Activated CD8-positive, alpha-beta memory T cell treated with anti-CD3 and anti-CD28 coated beads, Interleukin-2, amount 50 U/mL, for 4 hours (primary cell): ENCODE measurements at places on chromosomes 2 and 18.

DNA sequence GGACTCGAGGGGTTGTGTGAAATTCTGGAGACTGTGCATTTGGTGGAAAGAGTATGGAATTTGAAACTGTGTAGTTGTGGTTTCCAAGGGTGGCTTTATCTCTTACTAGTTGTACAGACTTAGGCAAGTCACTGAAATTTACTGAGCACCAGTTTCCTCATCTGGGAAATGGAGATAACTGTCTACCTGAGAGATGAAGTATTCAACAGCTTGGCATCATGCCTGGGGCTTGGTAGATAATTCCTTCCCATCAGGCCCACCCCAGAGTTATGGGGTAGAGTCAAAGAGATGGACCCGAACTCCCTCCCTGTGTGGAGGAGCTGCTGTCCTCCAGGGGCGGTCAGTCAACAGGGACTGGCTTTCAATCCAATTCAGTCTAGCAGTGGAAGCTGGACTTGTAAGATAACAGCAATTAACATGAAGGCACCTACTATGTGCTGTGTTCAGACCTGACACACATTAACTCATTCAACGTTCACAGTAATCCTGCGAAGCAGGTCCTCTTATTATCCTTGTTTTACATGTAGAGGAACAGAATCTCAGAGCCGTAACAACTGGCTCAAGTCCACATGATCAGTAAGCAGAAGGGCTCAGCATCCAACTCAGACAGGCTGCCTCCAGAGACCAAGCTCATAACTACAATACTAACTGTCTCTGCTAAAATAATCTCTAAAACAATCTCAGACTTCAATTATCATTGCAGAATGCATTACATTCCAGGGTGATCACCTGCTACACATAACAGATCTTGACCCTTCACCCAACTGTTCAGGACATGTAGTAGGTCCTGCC is 432.1 kb downstream of the LPIN1 start:
- DNase-seq = no peak

GRCh38 chr2:100365434-100365833 is 43.1 kb upstream of the LONRF2 start:
- no peak for DNase-seq

- no peak for DNase-seq
These were observed 26.8 kb downstream of the MEX3C start for GRCh38 chr18:51170664-51171063.

- no peak for DNase-seq
These were observed 215.1 kb downstream of the ALK start for GRCh38 chr2:29706171-29706720.

DNA sequence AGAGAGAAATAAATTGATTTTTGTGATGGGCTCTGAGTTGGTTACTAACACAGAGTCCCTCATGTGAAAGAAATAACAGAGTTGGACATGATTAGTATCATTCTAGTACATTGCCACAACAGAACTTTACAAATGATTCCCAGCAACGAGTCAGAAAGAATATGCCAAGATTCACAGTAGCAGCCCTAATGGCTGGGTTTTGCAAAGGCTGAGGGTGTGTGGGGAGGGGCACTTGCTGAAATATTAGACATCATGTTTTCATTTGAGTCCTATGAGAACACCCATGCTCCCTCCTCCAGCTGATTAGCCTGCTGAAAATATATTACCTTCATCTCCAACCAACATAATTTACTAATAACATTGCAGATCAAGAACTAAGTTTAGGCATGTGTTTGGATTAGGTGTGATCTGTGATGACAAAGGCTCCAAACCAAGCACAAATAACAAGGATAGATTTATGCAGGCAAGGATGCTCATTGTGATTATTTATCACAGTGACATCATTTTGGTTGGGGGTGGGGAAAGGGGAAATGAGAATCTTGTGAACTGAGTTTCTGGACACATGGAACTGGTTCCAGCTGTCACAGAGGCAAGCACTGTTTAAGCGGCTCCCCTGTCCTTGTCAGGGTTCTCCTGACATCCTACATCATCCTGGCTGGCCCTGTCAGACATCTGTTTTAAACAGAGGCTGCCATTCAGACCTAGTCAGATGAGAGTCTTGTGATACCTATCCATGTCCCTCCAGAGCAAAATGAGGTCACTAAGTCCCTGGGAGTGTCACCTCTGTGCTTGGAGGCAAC is 205.8 kb upstream of the NCKAP5 start:
- DNase-seq = no peak

- no peak for DNase-seq
These were observed 73.0 kb upstream of the NOSTRIN start for GRCh38 chr2:168729455-168729854.

- DNase-seq = no peak
These were observed 31.4 kb downstream of the RAB31 start for GRCh38 chr18:9739516-9739915.

DNA sequence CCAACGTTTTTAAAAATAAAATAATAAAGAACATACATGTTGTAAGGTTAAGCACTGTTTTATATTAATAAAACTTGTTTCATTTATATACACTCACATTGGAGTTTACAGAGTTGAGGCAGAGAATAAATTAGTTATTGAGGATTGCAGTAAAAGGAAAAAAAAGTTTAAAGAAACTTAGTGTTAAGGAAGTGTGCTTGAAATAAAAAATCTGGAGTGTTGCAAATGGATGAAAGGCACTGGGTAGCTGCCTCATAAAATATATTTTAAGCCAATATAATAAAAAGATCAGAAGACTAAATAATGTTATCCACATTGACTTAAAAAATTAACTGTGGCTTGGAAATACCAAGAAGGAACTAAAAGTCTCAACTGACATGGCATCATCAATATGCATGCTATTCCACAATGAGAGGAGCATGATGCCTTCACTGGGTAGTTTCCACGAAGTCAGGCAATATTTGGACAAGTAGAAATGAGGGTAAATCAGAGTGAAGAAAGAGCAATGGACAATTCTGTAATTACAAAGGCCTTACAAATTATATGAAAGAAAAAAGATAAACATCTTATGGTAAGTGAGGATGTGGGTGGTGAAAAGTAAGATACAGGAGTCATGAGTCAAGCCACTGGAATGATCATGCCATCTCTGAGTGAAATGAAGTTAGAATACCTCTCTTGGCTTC is 2.5 kb downstream of the GALNT3 start:
- no peak for DNase-seq
